ENCODE measurements at places on chromosomes 1 and 21. TPM values are rescaled to one million over a fixed set of nuclear protein-coding genes. Genes with fewer than 3 reads are reported as not detected.

The WDR64 gene
- polyA plus RNA-seq: not detected

The DNAH14 gene
- polyA plus RNA-seq: 9.6 TPM

The TAS1R1 gene
- polyA plus RNA-seq: not detected

The C2CD2 gene
- polyA plus RNA-seq: 0.88 TPM

The BARHL2 gene
- polyA plus RNA-seq: not detected

The MFN2 gene
- 60.6 TPM for polyA plus RNA-seq

The LIN9 gene
- 11.0 TPM for polyA plus RNA-seq

The NPL gene
- polyA plus RNA-seq: 1.6 TPM
